ENCODE measurements at places on chromosomes 3 and 15.

DNA sequence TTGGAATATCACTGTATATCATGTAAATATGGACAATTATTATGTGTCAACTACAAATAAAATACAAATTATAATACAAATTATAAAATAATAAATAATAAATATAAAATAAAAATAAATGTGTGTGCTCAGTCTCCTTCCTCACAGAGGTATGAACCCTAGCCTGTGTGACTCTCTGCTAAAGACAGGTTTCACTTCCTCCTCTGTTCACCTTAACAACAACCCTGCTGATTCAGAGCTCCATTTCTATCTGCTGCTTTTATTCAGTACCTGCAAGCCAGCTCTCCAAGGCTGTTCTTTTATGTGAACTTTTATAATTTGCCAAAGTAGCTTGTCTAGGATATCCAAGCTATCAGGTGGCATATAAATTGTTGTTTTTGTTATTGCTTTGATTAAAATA lies 610.7 kb upstream of the GRM7 start:
- peak; percentile 24 for DNase-seq

GRCh38 chr3:189099505-189100290 lies 72.1 kb upstream of the TPRG1 start:
- DNase-seq: no peak

DNA sequence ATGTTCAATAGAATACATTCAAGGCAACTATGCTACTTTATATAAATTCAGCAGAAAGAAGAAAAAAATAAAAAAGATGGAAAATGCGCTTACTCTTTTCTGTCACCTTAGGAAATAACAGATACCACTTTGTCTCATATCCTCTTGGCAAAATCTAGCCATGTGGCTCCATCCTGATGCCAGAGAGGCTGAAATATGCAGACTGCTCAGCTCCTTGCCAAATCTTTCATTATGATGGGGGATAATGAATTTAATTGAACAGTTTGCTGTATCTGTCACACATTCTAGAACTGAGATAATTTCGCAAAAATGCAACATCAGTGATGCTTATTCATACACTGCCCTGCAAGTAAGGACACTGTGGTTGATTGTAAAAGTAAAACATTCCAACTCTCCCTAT lies 1081.5 kb downstream of the PLOD2 start:
- no peak for DNase-seq

GRCh38 chr3:167209011-167209410 lies 171.1 kb downstream of the ZBBX start:
- peak; percentile 20 for DNase-seq

GRCh38 chr3:1183320-1184048 lies 90.7 kb downstream of the CNTN6 start:
- DNase-seq: no peak

GRCh38 chr15:39200586-39200985 lies 380.3 kb upstream of the THBS1 start:
- DNase-seq: no peak

GRCh38 chr15:92000709-92001108 lies 147.2 kb downstream of the SLCO3A1 start:
- peak; percentile 65 for DNase-seq

GRCh38 chr3:130825762-130826299 lies 68.1 kb upstream of the ATP2C1 start:
- no peak for DNase-seq

- no peak for DNase-seq
Observed at GRCh38 chr15:69868756-69869155, 229.0 kb downstream of the TLE3 start.

GRCh38 chr3:99561056-99561455 lies 77.3 kb upstream of the COL8A1 start:
- DNase-seq: no peak
